Caudate nucleus (tissue), 63 donors: ENCODE measurements at places on chromosomes 5 and 9.

- DNase-seq, result no peak
These were observed 8.5 kb downstream of the TNC start for GRCh38 chr9:115109486-115109885.

DNA sequence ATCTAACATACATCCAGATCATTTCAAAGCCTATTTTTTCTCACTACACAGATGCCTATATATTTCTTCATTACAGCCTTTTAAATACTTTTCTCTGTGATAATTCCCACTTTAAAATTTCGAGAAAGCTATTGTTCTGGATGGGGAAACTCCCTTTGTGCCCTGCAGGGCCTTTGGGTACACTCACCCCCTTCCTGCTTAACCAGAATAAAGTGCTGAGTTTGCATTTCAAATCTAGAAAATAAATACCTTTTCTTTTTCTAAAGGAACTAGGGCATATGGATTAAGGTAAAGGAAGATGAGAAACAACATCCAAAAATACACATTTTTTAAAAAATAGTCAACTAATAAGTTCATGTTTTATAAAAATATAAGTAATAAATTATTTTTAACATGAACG is 323.9 kb downstream of the ADGRV1 start:
- no peak for DNase-seq

DNA sequence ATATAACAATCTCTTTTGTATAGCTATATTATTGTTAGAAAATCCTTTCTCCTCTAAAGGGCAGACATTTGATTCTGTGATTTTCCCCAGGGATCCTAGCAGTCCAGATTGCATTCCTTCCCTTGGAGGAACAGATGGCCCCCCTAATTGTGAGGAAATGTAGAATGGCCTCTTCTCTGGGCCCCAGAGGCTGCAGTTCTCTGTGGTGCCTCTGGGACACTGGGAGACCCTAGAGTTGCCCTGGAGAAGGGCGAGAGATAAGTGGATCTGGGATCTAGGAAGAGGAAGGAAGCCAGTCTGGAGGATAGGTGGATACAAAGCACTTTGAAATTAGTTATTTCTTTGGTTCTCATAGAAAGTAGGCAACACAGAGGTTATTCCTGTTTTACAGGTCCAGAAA is 1.9 kb upstream of the HINT2 start:
- no peak for DNase-seq

DNA sequence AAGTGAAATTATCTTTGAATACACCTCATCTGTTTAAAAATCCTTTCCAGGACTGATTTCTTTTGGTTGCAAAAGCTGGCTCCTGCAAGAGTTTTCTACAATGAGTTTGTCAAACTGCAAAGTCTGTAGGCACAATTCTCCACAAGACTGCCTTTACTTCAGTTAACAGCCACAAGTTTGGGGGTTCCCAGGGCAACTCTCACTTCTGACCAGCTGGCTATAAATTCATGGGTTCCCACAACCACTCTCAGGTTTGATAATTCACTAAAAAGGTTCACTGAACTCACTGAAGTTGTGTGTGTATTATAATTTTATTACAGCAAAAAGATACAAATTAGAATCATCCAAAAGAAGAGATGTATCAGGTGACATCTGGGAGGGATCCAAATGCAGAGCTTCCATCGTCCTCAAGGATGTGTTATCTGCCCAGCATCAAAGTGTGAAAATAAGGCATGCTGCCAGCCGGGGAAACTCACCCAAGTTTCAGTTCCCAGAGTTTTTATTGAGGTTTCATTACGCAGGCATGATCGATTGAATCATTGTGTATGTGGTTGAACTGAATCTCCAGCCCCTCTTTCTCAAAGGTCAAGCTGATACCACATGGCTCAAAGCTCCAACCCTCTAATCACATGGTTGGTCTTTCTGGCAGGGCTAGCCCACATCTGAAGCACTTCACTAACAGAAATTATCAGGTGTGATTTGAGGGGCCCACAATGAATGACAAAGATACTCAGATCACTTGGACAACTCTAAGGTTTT is 19.0 kb upstream of the PSIP1 start:
- DNase-seq, result no peak

DNA sequence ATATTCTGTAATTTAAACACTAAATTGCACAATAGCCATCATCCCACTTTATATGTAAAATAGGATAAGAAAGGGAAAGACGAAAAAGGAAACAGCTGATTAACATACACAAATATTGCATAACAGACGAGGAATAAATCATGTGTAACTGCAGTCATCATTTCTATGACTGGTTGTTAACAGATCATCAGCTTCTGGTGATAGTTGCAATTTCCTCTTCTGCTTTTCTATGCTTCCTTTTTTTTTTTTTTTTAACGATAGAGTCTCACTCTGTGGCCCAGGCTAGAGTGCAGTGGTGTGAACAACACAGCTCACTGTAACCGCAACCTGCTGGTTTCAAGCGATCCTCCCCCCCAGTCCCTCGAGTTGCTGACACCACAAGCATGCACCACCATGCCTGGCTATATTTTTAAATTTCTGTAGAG is 22.5 kb upstream of the JAKMIP2 start:
- no peak for DNase-seq

- no peak for DNase-seq
These were observed 276.0 kb upstream of the DAP start for GRCh38 chr5:11037080-11037479.

DNA sequence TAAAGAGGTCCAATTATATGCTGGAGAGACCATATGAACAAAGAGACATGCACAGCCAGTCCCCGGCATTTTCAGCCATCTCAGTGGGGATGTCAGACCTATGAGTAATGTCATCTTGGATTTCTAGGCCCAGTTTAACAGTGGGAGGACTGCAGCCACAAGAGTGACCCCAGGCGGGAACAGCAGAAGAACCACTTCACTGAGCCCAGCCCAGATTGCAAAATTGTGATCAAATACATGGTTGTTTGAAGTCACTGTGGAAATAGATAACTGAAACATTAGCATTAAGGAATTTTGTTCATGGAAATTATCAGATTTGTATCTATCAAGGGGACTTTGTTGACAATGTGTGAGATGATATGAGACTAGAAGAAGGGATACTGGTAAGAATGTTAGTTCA is 42.1 kb upstream of the C9orf57 start:
- no peak for DNase-seq

DNA sequence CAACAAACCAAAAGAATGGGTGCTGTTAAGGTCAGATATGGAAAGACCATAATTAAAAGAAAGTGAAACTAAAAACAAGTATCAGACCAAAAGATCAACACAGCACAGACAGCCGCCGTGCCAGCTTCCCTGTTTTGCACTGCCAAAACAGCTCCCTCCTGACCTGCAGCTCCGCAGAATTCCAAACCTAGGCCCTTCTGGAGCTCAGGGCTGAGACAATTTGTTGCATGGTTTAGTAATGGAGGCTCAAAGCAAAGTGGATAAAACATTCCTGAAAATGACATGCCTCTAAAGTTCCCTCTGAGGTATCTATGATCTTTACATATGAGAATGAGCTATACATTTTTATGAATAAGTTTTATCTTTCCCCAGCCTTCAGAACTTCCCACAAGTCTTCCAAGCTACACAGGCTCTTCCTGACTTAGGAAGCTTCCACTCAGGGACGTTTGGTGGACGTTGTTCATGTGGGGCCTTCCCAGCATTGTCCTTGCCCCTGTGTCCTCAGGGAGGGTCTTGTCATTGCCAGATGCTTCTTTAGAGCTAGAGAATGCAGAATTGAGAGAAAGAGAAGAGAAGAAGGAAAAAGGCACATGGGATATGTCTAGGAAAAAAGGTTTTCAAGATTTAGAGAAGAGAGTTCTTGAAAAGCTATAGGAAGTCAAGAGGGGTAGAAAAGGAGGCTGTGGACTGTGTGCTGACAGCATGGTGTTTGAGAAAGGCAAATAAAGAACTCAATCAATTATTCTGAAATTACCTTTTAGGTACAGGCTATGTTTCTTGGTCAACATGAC is 28.4 kb upstream of the SSBP2 start:
- DNase-seq, result no peak

- no peak for DNase-seq
These were observed 20.8 kb downstream of the LHFPL2 start for GRCh38 chr5:78627766-78628165.

GRCh38 chr5:69160651-69161050 is 6.3 kb upstream of the CCNB1 start:
- no peak for DNase-seq

- no peak for DNase-seq
These were observed 284.8 kb downstream of the PDE4D start for GRCh38 chr5:59608745-59609144.

DNA sequence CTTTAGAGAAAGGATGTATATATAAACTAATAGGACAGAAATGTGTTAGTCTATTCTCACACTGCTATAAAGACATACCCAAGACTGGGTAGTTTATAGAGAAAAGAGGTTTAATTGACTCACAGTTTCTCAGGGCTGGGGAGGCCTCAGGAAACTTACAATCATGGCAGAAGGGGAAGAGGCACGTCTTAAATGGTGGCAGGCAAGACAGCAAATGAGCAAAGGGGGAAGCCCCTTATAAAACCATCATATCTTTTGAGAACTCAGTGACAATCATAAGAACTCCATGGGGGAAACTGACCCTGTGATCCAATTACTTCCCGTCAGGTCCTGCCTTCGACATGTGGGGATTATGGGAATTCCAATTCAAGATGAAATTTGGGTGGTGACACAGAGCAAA is 8.8 kb upstream of the RICTOR start:
- no peak for DNase-seq

- no peak for DNase-seq
These were observed 511.8 kb downstream of the ELAVL2 start for GRCh38 chr9:23314247-23314646.

GRCh38 chr5:105392710-105393149 is 1830.1 kb upstream of the NUDT12 start:
- no peak for DNase-seq

DNA sequence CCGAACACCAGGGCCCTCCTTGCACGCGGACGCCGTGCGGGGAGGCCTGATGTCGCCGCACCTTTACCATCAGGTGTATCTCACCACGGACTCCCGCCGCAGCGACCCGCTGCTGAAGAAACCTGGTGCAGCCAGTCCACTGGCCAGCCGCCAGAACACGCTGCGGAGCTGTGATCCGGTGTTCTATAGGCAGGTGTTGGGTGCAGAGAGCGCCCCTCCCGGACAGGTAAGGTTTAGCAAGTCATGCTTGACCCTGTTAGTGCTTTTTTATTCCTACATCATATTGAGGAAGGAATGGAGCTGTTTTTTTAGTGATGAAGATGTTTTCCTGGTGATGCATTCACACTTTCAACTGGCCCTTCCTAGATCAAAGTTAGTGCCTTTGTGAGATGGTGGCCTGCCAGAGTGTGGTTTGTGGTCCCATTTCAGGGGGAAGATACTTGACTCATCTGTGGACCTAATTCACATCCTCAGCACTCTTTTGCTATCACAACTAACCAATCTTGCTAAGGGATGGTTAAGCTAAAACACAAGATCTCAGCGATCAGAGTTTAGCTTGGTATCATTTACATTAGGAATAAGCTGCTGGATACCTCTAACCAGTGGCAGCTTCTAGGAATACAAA is 2.7 kb downstream of the PCDHGC3 start:
- DNase-seq, result no peak

DNA sequence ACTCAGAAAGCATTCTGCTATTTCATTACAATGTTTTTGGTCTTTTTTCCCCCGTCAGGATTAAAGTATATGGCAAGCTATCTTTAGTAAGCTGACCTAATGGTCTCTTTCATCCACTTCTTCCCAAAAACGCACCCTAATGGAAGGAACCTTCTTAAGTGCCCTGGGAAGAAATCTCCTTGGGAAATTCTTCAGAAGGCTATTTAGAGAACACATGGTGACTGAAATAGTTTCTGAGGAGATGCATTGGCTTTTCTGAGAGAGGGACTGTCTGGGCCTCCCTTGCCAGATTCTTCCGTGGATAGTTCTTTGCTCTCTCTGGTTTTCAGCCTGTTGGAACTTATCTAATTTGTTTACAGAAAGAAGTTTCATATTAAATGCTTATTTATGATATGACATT is 524.1 kb upstream of the MEF2C start:
- DNase-seq, result no peak

- peak; percentile 49 for DNase-seq
These were observed 17.3 kb downstream of the SLC22A5 start for GRCh38 chr5:132386644-132387286.

DNA sequence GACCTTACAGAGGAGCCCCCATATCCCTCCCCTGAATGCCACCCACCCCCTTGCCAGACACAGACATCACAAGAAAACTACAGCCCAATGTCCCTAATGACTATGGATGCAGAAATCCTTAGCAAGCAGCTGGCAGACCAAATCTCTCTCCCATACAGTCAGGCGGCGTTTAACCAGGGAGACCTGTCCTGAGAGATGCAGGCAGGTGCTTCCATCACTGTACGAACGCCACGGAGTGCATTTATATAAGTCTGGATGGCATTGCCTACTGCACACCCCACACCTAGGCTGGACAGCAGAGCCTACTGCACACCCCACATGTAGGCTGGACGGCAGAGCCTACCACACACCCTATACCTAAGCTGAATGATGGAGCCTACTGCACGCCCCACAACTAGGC is 34.4 kb upstream of the SARDH start:
- DNase-seq, result no peak

GRCh38 chr5:172347496-172348052 is 64.0 kb upstream of the UBTD2 start:
- peak; percentile 11 for DNase-seq

DNA sequence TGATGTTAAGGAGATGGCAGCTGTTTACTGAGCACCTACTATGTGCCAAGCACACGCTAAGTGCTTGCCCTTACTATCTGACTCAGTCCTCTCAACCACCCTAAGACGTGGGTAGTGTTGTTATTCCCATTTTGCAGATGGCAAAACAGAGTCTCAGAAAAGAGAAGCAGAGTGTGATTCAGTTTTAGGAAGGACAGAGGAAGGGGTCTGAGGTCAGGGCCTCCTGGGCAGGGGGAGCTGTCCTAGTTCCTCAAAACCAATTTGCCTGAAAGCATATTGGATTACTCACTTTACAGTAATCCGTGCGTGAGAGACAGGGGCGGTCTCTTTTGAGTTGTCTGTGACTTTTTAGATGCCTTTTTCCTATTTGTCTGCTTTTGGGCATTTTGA is 23.2 kb downstream of the DNM1 start:
- no peak for DNase-seq

- DNase-seq, result no peak
These were observed 135.8 kb downstream of the SNCAIP start for GRCh38 chr5:122447879-122448278.
